ENCODE measurements at places on chromosomes 1 and 21. TPM values are rescaled to one million over a fixed set of nuclear protein-coding genes. Genes with fewer than 3 reads are reported as not detected.

- DNase-seq: no peak
Observed at GRCh38 chr1:116258668-116259419, 114.2 kb upstream of the ATP1A1 start.

GRCh38 chr1:67005068-67005467, 48.9 kb downstream of the SLC35D1 start:
- DNase-seq: no peak

GRCh38 chr1:2982615-2983318, 38.5 kb upstream of the ACTRT2 start:
- DNase-seq: no peak

CRTC2 gene
- total RNA-seq: 13.2 TPM

DNA sequence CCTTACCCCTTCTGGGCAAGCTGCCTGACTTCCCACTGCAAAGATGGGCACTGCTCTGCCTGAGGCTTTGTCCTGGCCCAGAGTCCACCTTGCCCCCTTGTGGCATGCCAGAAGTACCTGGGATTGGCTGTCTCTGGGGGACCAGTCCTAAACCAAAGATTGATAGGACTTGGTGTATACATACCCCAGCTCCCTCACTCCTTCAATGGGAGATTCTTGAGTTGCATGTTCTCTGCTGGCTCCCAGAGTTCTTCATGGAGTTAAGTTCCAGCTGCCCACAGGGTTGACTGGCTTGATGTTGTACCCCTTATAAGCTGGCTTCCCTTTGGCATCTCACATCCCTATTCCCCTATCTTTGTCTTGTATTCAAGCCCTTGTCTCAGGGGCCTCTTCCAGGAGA, 244.8 kb downstream of the GRIK3 start:
- DNase-seq: no peak

UBIAD1 gene
- 17.8 TPM for total RNA-seq

DNA sequence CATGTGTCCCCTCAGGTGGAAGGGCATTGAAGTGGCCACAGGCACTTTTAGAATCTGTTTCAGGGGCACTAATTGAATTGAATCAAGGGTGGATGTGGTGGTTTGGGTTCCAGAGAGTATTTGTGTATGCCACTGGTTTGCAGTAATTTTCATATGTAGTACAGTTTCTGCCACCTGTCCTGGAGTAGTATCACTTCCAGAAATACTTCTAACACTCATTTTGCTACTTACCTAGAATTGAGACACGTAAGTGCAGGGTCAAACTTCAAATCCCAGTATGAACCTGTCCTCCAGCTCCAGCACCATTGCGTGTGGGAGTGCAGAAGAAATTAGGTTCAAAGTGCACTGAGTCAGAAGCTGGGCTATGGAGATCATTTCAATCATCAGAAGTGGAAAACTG, 26.8 kb downstream of the RSPH1 start:
- DNase-seq: no peak

ADAMTS5 gene
- total RNA-seq: 5.8 TPM

- DNase-seq: no peak
Observed at GRCh38 chr1:217066794-217067193, 343.6 kb upstream of the ESRRG start.

DNA sequence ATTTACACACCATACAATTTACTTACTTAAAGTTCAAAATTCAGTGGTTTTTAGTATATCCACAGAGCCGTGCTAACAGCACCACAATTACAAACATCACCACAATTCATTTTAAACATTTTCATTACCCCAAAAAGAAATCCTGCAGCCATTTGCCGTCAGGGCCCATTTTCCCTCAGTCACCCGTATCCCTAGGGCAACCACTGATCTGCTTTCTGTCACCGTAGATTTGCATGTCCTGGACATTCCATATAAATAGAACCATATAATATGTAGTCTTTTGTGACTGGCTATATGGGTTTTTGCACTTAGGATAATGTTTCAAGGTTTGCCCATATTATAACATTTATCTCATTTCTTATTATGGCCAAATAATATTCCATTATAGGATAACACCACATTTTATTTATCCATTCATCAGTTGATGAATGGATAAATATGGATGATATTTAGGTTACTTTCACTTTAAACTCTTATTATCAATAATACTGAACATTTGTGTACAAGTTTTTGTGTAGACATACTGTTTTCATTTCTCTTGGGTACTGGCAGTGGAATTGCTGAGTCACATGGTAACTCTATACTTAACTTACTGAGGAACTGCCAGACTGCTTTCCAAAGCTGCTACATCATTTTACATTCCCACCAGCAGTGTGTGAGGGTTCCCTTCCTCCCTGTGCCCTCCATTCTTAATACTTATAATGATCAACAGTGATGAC, 68.9 kb downstream of the ST3GAL3 start:
- DNase-seq: no peak

- no peak for DNase-seq
Observed at GRCh38 chr1:29128739-29129138, 5.0 kb upstream of the TMEM200B start.

DNA sequence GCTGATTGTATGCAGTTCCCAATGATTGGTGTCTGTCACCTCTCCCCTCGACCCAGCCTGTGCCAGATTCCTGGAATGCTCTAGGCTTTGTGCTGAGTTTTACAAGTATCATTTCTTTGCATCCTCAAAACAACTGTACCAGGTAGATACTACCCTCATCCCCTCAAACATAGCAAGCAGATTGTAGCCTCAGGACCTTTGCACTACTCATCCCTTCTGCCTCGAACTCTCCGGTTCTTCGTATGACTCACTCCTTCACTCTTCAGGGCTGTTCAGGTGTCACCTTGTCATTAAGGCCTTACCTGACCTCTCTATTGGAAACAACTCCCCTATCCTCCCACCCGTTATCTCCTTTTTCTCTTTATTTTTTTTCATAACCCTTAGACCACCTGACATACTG, 8.0 kb downstream of the KCNC4 start:
- DNase-seq: no peak

- DNase-seq: no peak
Observed at GRCh38 chr1:231841616-231842344, 215.2 kb downstream of the DISC1 start.

- no peak for DNase-seq
Observed at GRCh38 chr1:78334114-78334513, 156.7 kb upstream of the PTGFR start.

DNA sequence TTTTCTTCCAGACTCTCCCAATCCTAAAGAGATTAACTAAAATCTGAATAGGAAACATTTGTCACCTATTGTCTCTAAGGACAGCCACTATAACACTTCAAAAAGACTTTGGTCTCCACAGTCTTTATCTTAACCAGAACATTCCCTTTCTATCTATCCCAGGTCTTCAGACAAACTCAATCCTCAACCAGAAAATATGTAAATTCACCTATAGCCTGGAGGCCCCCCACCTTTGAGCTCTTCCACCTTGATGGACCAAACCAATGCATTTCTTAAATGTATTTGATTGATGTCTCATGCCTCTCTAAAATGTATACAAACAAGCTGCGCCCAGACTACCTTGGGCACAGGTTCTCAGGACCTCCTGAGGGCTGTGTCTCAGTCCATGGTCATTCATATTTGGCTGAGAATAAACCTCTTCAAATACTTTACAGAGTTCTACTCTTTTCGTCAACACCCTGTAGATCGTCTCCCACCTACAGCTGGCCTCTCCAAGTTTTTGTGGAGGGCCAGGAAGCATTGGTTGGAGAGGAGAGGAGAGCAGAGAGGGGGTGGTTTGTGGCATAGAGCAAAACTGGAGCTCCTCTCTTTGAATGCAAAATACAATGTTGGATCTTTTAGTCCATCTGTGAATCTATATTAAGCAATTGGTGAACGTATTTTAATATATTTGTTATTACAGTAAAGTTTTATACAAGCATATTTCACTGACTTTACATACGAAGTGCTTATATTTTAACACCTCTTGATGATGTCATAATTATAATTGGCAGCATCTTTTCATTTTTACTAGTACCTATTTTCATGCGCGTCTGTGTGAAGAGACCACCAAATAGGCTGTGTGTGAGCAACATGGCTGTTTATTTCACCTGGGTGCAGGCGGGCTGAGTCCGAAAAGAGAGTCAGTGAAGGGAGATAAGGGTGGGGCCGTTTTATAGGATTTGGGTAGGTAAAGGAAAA, 230.7 kb upstream of the DUSP10 start:
- DNase-seq: no peak

COL18A1 gene
- total RNA-seq: 25.2 TPM

DNA sequence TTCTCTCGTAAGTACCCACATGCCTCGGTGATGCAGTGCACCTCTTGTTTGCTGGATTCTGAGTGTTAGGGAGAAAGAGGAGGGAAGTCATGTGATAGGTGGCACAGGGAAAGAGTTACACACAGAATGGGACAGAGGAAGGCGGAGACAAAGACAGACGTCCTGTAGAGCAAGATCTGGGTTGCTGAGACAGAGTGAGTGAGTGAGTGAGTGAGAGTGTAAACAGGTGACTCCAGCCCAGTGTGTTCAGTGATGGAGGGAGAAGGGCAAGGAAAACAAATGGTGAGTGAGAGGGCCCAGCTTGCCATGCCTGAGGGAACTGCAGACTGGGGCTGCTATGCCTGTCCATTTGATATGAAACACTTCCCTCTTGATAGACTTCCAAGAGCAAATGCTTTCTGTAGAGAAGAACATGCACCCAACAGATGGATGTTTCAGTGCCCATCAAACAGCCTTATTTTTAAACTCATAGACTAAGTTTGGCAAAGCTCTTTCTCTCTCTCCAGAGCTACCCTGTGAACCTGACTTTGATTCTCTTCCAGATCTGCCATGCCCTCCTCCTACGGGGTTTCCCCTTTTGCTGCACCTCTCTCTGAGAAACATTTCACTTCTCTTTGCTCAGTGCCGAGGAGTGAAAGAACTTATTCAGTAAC, 209.9 kb upstream of the COA6 start:
- DNase-seq: peak; percentile 45

DNA sequence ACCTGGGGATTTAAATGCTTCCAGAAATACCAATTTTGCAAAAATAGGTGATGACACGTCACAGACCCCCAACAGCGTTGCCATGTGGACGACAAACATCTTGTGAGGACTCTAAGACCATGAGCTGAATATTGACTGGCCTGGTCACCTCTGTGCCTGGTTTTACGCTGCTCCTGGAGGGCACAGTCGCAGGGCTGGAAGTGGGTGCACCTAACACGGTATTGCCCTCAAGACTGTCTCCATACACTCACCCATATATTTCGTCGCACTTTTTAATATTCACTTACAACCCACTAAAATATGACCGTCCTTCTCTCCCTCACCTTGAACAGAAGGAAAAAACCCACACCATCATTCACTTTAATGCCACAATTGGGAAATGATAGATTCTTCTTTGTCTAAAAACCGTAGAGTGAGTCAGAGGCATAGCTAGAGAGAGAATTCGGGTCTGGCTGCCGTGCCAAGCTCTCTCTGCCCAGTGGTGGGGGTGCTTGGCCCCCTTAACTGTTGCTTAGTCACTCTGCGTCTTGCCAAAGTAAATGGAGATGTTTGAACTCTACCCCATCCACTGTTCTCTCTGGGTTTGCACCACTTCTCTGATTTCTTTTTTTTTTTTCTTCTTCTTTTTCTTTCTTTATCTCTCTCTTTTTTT, 40.8 kb upstream of the UTS2 start:
- no peak for DNase-seq

GRCh38 chr21:42056996-42057689, 14.0 kb upstream of the UMODL1 start:
- DNase-seq: no peak

DNA sequence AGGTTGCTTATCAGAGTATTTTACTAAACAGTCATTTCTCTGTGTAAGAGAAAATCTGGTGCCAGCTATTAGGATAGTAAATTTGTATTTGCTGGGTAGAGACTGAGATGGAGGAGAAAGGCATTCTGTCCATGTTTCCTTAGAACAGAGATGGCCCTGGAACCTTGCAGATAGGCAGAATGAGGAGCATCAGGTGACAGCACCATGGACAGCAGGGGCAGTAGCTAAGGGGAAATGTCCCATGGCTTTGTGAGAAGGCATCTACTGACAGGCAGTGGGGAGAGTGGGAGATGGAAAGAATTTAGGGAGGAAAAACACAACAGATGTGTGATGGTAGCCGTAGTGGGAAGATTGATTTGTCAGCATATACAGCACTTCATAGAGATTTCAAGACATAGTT, 105.0 kb downstream of the PRRX1 start:
- no peak for DNase-seq

DNA sequence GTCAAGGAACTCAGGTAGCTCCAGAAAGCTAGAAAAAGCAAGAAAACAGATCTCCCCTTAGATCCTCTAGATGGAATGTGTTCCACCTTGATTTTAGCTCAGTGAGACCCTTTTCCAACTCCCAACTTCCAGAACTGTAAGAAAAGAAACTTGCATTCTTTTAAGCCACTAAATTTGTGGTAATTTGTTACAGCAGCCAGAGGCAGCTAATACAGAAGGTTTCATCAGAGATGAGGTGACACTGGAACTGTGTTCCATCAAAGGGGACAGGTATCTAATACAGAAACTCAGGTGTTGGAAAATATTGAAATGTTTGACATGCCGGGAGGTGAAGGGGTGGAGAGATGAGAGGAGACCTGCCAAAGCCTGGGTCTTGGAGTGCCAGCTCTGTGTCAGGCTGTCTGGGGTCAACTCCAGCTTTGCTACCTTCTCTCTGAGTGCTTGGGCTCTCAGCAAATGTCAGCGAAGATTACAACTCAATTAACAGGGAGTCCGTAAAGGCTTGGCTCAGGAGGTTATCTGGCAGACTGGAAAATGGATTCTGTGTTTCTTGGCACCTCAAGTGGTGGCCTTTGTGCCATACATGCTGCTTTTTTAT, 71.3 kb downstream of the PLPP3 start:
- DNase-seq: no peak

SHISAL2A gene
- total RNA-seq: not detected

- DNase-seq: no peak
Observed at GRCh38 chr1:219271818-219272535, 98.3 kb downstream of the LYPLAL1 start.

GRCh38 chr1:229272164-229273158, 1.6 kb downstream of the RAB4A start:
- DNase-seq: peak; percentile 70

Data from cerebellum (tissue), 4 donors.